ENCODE measurements at places on chromosomes 12 and 14. TPM values are rescaled to one million over a fixed set of nuclear protein-coding genes. Genes with fewer than 3 reads are reported as not detected.

Gene OAS2
- 8.3 TPM for total RNA-seq

Gene KLHL33
- 0.36 TPM for total RNA-seq

Gene DENR
- total RNA-seq, result 44.5 TPM

Gene TEAD4
- 15.2 TPM for total RNA-seq

Gene FAIM2
- 1.4 TPM for total RNA-seq

Gene KRT8
- total RNA-seq, result 5.1 TPM

Gene KCNA5
- not detected for total RNA-seq

- no peak for DNase-seq
- H3K27ac ChIP-seq, result no peak overlapping the region
- peaks cover 10% of the 10 kb centered on the region for H3K4me1 ChIP-seq
- no peaks in the 10 kb centered on the region for H3K27me3 ChIP-seq
- H3K36me3 ChIP-seq, result peaks cover 6% of the 10 kb centered on the region
Measured at GRCh38 chr14:75757644-75758402, 96.8 kb downstream of the TTLL5 start.

GRCh38 chr12:44127966-44128710, 292.3 kb downstream of the TMEM117 start:
- no peak overlapping the region for H3K4me3 ChIP-seq
- no peak overlapping the region for H3K27ac ChIP-seq
- no peaks in the 10 kb centered on the region for H3K36me3 ChIP-seq
- H3K27me3 ChIP-seq, result no peaks in the 10 kb centered on the region
- H3K4me1 ChIP-seq, result no peaks in the 10 kb centered on the region

GRCh38 chr14:54854181-54854580, 48.4 kb downstream of the GCH1 start:
- DNase-seq, result no peak
- H3K27me3 ChIP-seq, result no peaks in the 10 kb centered on the region
- H3K4me3 ChIP-seq, result no peak overlapping the region
- no peaks in the 10 kb centered on the region for H3K36me3 ChIP-seq

GRCh38 chr14:31166271-31166561, 41.4 kb downstream of the HECTD1 start:
- H3K36me3 ChIP-seq, result peaks cover 49% of the 10 kb centered on the region
- H3K27ac ChIP-seq, result peak overlapping the region; percentile 86
- no peaks in the 10 kb centered on the region for H3K27me3 ChIP-seq
- DNase-seq, result no peak
- no peak overlapping the region for H3K4me3 ChIP-seq
- H3K4me1 ChIP-seq, result peaks cover 32% of the 10 kb centered on the region

- H3K27me3 ChIP-seq, result no peaks in the 10 kb centered on the region
- no peak overlapping the region for H3K4me3 ChIP-seq
- no peak overlapping the region for H3K27ac ChIP-seq
- no peaks in the 10 kb centered on the region for H3K36me3 ChIP-seq
Measured at GRCh38 chr14:98931911-98932310, 340.1 kb downstream of the BCL11B start.

GRCh38 chr14:106460916-106461315, 934.5 kb downstream of the TMEM121 start:
- H3K36me3 ChIP-seq, result no peaks in the 10 kb centered on the region
- H3K4me3 ChIP-seq, result no peak overlapping the region
- peak; percentile 10 for DNase-seq
- no peak overlapping the region for H3K27ac ChIP-seq

DNA sequence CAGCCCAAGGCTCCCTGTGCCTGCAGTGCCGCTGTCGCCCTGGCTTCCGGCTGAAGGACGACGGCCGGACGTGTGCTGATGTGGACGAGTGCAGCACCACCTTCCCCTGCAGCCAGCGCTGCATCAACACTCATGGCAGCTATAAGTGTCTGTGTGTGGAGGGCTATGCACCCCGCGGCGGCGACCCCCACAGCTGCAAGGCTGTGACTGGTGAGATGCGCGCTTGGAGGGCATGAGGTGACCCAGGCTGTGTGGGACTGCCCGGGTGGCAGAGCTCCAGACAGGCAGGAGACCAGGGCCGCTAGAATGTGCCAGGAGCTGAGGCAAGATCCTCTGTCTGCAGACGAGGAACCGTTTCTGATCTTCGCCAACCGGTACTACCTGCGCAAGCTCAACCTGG, 19.6 kb upstream of the NXPH4 start:
- H3K36me3 ChIP-seq, result peaks cover 97% of the 10 kb centered on the region
- DNase-seq, result no peak
- no peak overlapping the region for H3K4me3 ChIP-seq
- H3K27me3 ChIP-seq, result no peaks in the 10 kb centered on the region
- H3K4me1 ChIP-seq, result no peaks in the 10 kb centered on the region

DNA sequence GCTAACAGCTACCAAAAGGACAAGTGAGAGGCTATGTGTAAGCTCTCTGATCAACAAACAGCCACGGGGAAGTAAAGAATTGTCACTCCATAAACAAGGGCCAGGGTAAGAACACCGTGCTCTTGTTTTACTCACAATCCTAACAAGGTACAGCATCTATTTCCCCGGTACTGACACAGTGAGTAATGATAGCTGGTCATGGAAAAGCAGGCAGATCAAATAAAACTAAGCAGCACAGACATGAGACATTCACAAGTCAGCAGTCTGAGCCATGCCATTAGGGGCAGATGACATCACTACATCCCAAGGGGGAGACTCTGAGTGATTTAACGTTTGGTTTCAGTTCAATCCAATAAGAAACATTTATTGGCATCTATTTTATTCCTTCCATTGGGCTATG, 54.4 kb downstream of the ARL6IP4 start:
- peak overlapping the region; percentile 43 for H3K27ac ChIP-seq
- H3K27me3 ChIP-seq, result no peaks in the 10 kb centered on the region
- no peak overlapping the region for H3K4me3 ChIP-seq

GRCh38 chr12:112096667-112097066, 11.9 kb downstream of the NAA25 start:
- no peak overlapping the region for H3K4me3 ChIP-seq
- H3K36me3 ChIP-seq, result peaks cover 27% of the 10 kb centered on the region
- no peaks in the 10 kb centered on the region for H3K27me3 ChIP-seq
- peak overlapping the region; percentile 62 for H3K27ac ChIP-seq

DNA sequence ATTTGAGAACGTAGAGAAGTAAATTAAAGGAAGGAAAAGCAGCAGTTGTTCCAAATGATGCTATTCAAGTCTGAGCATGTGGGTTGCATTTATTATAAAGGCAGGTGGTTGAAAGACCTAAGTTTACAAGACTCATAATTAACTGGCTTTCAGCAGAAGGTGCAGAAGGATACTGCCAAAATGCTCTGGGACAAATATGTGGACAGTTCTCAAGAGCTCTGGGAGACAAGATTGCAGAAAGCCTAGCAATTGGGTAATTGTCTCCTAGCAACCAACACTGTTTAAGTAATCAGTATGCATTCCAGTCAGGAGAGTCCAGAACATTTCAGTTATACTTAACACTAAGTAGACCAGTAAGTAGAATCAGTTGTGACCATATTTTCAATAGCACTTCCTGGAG, 131.5 kb downstream of the GPR135 start:
- peak overlapping the region; percentile 93 for H3K27ac ChIP-seq
- peaks cover 16% of the 10 kb centered on the region for H3K36me3 ChIP-seq
- DNase-seq, result no peak
- peaks cover 38% of the 10 kb centered on the region for H3K4me1 ChIP-seq
- no peak overlapping the region for H3K4me3 ChIP-seq

GRCh38 chr12:26130728-26131127, 5.9 kb upstream of the BHLHE41 start:
- no peak for DNase-seq
- no peak overlapping the region for H3K4me3 ChIP-seq
- no peak overlapping the region for H3K27ac ChIP-seq
- H3K36me3 ChIP-seq, result no peaks in the 10 kb centered on the region

GRCh38 chr12:126668961-126669360, 1598.0 kb upstream of the TMEM132C start:
- peak overlapping the region; percentile 99 for H3K27ac ChIP-seq
- peaks cover 37% of the 10 kb centered on the region for H3K4me1 ChIP-seq
- no peaks in the 10 kb centered on the region for H3K36me3 ChIP-seq
- H3K27me3 ChIP-seq, result no peaks in the 10 kb centered on the region
- DNase-seq, result no peak

- H3K4me1 ChIP-seq, result peaks cover 23% of the 10 kb centered on the region
- H3K4me3 ChIP-seq, result peak within 1 kb of the TSS; percentile 64
- H3K27me3 ChIP-seq, result peaks cover 73% of the 10 kb centered on the region
Measured at GRCh38 chr14:73237219-73237785, at the start of gene PAPLN. Gene PAPLN, plus strand, starts transcription at chr14:73237506. Its CDS starts 2,273 bp downstream, at chr14:73239779.

Data from osteoblast (primary cell).